Retinal pigment epithelial cell (primary cell): ENCODE measurements at places on chromosomes 4 and X.

DNA sequence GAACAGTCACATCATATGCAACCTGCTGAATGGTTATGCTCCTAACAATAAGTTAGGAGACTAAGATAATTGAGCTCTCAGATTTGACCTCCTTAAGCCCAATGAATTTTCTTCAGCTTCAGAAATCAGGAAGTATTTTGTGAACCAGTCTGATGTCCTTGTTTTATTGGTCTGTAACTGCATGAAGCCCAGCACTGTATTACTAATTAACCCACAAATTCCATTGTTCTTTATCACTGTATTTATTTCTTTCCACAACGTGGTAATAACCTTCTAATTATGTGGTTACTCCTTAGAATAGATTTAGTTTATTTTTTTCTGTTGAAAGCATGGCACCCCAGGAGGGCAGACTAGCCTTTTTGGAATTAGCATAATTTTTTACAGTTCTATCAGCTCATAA lies 3.9 kb upstream of the MFAP3L start:
- DNase-seq: no peak

DNA sequence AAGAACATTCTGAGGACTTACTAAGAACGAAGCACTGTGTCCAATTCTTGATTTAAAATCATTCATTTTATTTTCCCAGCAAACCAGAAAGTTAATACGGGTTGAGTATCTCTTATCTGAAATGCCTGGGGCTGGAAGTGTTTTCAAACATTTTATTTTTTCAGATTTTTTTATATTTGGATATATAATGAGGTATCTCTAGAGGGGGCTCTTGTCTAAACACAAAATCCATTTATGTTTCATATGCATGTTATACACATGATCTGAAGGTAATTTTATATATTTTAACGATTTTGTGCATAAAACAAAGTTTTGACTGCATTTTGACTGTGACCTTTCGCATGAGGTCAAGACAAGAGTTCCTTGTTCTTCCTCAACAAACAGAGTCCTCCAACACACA lies 320.9 kb downstream of the ASMT start:
- no peak for DNase-seq

GRCh38 chr4:84100071-84100470 lies 399.0 kb downstream of the NKX6-1 start:
- no peak for DNase-seq

GRCh38 chrX:13898083-13898482 lies 81.2 kb upstream of the GPM6B start:
- no peak for DNase-seq

GRCh38 chr4:38242101-38242500 lies 281.9 kb downstream of the PTTG2 start:
- DNase-seq: no peak

DNA sequence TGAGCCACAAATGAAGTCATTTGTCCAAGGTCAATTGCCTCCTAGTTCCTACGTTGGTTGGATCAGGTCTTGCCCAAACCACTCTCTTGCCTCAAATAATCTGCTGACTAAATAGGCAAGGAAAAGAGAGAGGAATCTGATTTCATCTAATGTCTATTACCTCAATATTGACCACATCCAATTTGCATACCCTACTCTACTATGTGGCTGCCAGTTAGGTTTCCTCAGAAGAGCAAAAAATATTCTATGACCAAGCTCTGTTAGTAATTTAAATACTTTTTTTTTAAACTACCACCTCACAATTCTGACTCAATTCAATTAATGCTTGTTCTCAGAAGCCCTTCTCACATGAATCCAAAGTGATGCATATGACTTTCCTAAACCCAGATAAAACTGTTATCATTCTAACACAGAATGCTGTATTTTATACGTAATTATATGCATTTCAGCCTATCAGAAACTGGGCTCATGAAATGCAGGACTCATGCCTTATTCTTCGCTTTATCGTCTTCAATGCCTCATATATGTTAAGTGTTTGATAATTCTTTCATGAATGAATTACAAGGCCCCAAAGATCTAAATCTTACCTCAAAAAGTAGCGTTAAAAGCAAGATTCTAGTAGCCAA lies 98.6 kb downstream of the HUWE1 start:
- DNase-seq: no peak

DNA sequence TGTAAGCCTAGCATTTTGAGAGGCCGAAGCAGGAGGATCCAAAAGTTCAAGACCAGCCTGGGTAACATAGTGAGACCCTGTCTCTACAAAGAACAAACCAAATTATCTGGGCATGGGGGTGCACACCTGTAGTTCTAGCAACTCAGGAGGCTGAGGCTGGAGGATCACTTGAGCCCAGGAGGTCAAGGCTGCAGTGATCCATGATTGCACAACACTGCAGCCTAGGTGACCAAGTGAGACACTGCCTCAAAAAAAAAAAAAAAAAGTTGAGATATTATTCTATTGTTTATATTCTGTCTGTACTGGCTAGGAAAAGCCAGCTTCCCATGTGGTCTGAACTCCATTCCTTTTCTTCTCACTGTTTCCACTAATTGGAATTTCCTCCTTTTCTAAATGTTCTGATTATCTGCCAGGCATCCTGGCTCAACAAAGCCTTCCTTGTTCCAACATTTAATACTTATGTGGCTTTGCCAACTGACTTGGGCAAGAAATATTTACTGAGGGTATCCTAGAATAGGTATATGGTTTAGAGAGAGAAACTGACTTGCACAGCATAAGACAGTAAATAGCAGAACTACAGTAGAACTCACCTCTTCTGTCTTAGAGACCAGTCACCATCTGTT lies 175.2 kb upstream of the ADAMTS3 start:
- DNase-seq: peak; percentile 65

GRCh38 chr4:54231419-54231767 lies 2.3 kb downstream of the PDGFRA start:
- DNase-seq: no peak

GRCh38 chr4:104492183-104492771 lies 2.4 kb downstream of the CXXC4 start:
- DNase-seq: no peak

DNA sequence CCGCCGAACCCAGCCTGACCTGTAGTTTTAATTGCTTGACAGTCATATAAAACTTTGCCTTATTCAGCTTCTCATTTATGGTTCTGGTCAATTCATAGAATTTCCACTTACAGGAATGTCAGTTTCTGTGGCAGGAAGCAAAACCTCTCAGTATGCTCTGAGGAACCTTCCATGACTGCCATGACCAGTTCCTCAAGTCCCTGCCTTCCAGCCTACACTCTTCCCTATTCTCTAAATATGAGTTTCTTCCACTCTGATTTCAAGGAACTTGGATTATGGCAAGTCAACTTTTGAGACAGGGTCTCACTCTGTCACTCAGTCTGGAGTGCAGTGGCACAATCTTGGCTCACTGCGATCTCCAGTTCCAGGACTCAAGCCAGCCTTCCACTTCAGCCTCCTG lies 26.0 kb upstream of the NSUN7 start:
- no peak for DNase-seq

DNA sequence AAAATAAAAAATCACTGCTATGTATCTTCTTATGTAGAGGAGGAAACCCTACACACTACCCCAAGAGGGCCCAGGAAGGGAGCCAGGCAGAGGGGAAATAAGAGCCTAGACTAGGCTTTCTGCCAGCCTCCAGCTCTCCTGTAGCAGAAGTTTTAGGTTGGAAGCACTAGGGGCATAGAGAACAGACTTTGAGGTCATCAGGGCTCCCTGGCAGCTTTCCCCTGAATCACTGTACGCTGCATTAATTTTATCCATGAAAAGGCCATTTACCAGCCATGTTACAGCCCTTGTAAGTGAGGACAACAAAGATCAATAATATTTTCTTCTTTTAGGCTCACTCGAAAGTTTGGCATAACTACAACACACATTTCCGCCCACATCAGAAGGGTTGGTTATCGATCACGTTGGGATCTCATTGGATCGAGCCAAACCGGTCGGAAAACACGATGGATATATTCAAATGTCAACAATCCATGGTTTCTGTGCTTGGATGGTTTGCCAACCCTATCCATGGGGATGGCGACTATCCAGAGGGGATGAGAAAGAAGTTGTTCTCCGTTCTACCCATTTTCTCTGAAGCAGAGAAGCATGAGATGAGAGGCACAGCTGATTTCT lies 24.7 kb downstream of the RPL9 start:
- no peak for DNase-seq

GRCh38 chrX:106484233-106484632 lies 127.5 kb upstream of the RADX start:
- no peak for DNase-seq

DNA sequence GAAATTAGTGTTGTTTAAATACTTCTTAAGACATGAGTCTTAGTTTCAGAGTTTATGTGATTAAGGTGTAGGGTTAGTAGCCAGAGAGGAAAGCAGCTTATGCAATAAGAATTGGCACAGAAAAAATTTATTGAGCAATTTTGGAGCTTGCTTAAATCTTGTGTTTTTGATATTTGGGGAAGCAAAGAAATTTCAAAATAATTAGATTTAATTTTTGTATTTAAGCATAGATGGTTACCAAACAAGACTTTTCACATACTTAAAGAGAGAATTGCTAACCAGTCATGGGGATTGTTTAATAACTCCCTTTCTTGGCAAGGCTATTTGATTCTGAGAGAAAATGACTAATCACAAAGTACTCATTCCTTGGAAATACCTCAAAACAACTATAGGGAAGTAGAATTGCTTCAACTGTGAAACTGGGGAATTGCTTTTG lies 202.0 kb upstream of the GRID2 start:
- DNase-seq: peak; percentile 78

DNA sequence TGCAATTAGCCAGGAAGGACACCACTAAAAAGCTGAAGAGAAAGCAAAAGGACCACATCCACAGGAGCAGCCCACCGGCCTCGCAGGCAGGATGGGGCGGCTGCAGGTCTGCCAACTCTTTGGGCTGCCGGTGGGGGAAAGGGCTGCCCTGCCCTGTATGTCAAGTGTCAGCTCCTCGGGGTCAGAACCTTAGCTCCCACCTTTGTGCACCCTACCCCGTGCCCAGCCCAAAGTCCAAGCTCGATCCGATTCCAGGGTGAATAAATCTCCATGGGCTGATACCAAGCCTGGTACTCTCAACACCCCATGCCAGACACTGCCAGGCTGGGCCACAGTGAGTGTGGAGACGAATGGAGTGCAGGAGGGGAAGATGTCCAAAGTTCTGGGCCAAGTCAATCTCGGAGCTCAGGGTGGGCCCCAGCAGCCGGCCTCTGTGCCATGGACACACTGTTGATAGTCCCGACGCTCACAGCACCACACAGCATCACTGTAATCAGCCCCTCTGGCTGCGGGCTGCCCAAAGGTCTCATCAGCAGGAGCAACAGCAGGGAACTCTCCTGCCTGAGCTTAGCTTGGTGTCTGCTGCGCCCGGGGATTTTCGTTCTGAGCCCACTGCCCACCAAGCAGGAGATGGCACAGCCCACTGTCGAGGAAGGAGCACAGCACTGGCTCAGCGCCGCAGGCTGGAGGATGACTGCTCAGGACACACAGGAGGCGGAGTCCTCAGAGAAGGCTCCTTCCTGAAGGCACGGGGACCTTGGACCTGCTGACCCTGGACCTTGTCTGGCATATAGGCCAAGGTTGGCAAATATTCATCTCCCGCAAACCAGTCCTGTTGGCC lies 84.4 kb downstream of the JAKMIP1 start:
- no peak for DNase-seq

- DNase-seq: no peak
Measured at GRCh38 chr4:121156822-121157769, 7.0 kb downstream of the TNIP3 start.

DNA sequence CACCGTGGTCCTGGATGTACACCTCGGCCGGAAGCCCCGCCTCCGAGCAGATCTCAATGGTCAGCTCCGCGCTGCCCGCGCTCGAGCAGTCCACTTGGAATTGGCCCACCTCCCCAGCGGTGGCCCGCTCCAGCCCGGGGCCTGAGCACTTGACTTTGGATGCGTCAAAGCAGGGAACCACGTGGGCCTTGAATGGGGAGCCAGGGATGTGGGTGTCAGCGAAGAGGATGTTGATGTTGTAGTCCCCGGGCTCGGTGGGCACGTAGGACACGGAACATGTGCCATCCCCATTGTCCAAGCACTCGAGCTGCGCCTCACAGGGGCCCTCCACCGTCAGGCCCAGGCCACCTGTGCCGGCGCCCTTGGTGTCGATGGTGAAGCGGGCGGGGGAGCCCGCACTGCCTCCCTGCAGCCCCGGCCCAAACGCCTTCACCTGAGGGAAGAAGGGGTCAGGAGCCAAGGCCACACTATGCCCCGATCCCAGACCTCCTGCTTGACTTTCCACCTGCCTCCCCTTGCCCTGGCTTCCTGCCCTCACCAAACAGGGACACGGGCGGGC lies 14.2 kb downstream of the FLNA start:
- DNase-seq: no peak

DNA sequence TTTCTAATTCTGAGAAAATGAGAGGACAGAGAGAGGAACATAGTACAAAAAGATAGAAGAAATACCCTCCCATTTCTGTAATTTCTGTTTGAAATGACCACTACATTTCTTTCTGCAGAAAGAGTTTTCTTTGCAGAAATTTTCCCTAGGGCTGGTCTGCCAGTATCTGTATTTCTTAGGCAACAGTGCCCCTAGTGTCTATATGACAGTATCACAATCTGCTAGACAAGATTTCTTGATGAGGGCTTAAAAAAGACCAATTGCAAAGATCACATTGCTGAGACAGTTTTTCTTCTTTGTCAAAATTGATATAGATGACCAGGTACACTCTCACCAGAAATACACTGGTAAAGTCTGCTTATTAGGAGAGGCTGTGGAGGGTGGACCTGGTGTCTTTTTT lies 81.0 kb upstream of the ZDHHC15 start:
- no peak for DNase-seq

- DNase-seq: no peak
Measured at GRCh38 chr4:182309877-182310276, 66.7 kb downstream of the TENM3 start.

- DNase-seq: no peak
Measured at GRCh38 chr4:120773641-120774040, 148.9 kb downstream of the PRDM5 start.

- DNase-seq: no peak
Measured at GRCh38 chr4:142377342-142378091, 468.6 kb downstream of the INPP4B start.

DNA sequence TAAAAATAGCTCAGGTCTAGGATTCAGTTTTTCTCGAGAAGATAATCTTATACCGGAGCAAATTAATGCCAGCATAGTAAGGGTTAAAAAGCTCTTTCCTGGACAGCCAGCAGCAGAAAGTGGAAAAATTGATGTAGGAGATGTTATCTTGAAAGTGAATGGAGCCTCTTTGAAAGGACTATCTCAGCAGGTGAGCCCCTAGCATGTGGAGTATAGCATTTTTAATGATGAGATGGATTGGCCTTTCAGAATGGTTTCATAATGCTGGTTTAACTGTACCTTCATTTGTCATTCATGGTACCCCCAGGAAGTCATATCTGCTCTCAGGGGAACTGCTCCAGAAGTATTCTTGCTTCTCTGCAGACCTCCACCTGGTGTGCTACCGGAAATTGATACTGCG lies 79.4 kb downstream of the SLC10A6 start:
- DNase-seq: no peak
